CMK (cell line): ENCODE measurements at places on chromosomes 2 and 18.

GRCh38 chr2:9690252-9690651 is 59.5 kb upstream of the YWHAQ start:
- no peak for DNase-seq

GRCh38 chr2:235603659-235604058 is 109.8 kb downstream of the AGAP1 start:
- DNase-seq: no peak

DNA sequence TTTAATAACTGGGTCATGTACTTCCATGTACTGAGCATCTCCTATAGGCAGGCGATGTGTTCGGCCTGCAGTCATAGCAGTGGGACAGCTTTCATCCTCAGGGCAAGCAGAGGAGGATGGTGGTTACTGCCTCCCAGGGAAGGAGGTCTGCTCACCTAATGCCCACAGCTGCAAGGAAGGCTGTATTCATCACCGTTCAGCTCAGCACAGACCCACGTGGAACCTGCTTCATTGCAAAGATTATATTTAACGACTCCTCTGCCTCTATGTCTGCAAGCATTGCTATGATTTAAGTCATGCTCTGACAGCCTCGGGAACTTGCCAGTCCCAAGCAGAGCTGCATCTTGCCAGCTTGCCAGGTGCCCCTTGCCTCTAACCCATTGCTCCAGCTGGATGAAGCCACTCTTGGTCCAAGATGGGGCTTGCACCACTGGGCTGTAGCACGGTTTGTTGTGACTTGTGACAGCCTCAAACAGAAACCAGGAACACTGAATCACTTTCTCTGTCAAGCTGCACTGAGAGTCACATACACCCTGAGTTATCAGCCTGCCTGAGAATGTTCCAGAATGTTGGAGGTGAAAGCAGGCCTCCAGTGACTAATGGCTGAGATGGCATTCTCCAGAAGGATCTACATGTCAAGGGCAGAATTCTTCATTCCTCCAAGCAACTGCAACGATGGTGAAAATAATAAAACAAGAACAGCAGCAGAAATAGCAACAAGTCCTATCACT is 651.1 kb upstream of the ID2 start:
- no peak for DNase-seq

DNA sequence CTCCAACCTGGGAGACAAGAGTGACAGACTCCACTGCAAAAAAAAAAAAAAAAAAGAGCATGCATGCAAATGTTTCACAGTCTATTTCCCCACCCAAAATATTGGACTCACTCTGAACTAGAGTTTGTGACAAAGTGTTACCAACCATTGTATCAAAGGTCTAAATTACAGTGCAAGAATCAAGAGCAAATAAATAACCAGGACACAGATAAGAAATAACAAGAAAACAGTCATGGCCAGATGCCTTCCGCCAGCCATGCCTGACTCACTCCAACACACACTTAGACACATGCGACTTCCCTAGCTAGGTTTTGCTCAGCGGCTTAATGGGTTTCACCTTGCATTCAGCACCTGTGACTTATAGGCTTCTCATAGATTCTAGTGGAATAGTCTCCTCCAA is 62.8 kb downstream of the CYB5A start:
- DNase-seq: no peak

DNA sequence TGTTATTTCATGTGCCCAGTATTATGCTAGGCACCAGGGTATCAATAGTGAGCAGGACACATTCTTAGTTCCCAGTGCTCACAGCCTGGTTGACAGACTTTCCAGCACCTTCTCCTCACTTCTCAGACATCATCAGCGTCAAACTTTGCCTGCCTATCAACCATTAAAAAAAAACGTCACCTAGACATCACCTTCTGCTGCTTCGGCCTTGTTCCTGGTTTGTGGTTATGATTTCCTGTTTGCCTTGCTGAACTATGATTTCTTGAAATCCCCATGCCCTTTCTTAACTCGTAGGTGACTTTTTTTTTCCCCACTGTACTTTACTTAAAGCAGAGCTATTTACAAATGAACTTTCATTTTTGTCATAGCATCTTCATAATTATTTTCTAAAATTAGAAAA is 60.4 kb upstream of the NABP1 start:
- no peak for DNase-seq

- DNase-seq: no peak
These were observed 14.4 kb downstream of the FMNL2 start for GRCh38 chr2:152349416-152349815.

- no peak for DNase-seq
These were observed 351.4 kb upstream of the CWC22 start for GRCh38 chr2:180358458-180358857.

GRCh38 chr2:24707143-24707542 is 86.0 kb downstream of the PTRHD1 start:
- DNase-seq: no peak

- DNase-seq: no peak
These were observed 4.8 kb upstream of the ASXL3 start for GRCh38 chr18:33573193-33573592.

GRCh38 chr2:159736048-159736447 is 23.7 kb downstream of the MARCHF7 start:
- DNase-seq: no peak

GRCh38 chr2:72155151-72155550 is 7.5 kb upstream of the CYP26B1 start:
- DNase-seq: no peak

- peak; percentile 84 for DNase-seq
These were observed 821 bp upstream of the CHRNG start for GRCh38 chr2:232538671-232539070.

DNA sequence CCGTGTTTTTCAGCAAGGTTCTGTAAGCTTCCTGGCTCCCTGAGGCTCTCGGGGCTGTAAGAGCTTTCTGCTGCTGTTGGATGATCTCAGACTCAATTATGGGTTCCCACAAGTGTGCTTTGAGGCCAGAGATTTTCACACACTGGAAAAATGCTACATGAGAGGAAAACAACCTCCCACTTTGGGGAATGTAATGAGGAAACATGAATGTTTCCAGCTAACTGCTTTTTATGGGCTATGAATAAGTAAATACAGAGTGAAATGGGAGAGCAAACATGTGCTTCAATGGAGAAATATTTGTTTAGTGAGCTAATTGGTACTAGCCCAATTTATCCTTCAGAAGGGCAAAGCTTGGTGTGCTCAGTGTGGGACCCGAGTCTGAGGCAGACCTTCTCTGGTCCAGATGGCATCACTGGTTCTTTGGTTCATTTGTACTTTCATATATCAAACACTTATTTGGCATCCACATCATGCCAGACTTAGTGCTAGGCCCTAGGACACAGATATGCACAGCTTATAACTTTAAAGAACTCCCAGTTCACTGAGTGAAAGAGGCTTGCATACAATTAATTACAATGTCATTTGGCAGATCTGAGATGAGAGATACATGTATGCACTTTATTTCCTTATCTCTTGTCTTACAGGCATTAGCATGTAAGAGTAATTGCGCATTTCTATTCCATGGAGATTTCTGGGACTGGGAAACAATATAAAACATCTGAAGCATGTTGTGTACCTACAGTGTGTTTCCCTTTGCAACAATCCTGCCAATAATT is 248.8 kb downstream of the RDH14 start:
- DNase-seq: no peak

GRCh38 chr2:26141145-26141769 is 31.6 kb upstream of the GAREM2 start:
- no peak for DNase-seq

GRCh38 chr18:45103319-45104048 is 422.8 kb downstream of the SETBP1 start:
- no peak for DNase-seq

GRCh38 chr2:26723991-26724750 is 31.6 kb downstream of the KCNK3 start:
- DNase-seq: no peak

DNA sequence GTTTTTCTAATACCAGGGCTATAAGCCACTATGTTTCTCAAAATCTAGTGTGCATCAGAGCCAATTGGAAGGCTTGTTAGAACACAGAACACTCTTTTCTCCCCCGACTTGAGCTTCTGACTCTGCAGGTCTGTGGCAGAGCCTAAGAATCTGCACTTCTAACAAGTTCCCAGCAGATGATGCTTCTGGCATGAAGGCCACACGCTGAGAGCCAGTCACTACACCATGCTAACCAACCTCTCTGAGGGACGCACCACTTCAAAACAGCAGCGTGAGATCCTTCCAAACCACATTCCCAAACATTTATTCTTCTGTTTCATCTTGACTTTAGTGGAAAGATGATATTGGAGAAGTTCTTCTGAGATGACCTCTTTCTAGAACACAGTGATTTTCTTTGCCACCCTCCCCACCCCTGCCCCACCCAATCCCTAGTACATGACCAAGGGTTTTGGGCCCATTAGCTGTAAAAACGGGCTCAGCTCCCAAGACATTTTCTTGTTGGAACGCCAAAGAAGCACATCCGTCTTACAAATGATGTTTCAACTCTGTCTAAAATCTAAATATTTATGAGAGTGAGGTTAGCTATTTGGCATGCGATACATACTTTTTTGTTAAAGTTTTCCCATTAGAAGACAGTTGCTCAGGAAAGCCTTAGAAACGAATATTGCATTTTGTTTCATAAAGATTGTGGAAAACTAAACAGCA is 391.9 kb downstream of the TMEM182 start:
- DNase-seq: no peak

- no peak for DNase-seq
These were observed 88.9 kb upstream of the CYP26B1 start for GRCh38 chr2:72236445-72237067.

DNA sequence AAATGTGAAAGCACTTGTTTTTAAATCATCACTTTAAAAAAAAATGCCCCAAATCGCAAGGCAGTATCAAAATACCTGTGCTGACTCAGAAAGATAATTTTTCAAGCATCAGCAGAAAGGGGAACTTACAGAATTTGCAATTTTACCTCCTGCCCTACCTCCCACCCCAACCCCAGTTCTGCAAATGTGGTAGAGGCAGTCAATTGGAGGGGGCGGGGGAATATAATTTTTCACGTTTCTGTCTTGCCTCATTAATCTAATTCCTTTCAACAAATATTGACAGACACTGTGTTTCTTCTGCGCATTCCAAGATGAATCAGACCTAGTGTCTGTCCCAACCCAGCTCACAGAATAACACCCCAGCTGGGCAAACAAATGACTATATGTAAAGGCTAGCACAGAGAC is 76.8 kb downstream of the ALPK2 start:
- no peak for DNase-seq

- DNase-seq: peak; percentile 27
These were observed 72.5 kb downstream of the NFATC1 start for GRCh38 chr18:79468119-79468789.

GRCh38 chr18:470661-471501 is 29.6 kb downstream of the COLEC12 start:
- DNase-seq: no peak

GRCh38 chr2:199278099-199278498 is 179.6 kb downstream of the SATB2 start:
- no peak for DNase-seq

DNA sequence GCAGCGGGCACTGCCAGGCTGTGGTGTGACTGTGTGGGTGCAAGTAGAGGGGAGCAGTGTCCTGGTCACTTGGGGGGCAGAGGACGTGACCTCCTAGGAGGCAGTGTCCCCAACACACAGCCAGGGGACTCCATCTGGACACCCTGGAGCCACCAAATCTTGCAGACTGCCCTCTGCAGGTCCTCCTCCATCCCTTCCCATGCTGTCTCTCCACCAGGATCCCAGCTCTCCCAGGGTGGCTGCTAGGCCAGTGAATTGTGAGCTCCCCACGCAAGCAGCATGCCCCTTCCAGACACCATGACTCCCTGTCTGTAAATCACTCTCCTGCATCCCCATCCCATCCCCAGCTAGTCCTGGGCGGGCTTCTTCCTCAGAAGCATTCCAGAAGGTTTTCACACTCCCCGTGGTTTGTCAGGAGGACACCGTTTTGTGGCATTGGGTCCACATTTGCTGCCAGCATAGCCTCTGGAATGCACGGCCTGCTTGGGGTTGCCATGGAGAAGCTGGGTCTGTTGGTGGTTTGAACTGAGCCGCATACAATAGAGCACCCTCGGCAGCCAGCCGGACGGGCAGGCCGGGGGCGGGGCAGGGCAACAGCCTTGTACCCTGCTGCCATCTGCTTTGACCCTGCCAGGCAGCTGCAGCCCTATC is 210.7 kb downstream of the KLHL29 start:
- DNase-seq: no peak

DNA sequence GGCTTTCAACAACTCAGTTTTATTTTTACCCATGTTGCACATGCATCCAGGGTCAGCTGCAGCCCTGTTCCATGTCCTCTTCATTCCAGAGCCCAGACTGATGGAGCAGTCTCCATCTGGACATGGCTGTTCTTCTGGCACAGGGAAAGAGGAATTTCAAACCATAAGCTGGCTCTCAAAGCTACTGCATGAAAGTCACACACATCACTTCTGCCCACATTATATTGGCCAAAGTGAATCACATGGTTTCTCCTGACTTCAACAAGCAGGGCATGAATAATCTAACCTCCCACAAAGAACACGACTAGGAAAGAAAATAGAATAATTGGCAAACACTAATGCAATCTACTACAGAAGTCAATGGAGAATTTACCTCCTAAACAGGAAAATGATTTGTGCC is 94.2 kb downstream of the FTCDNL1 start:
- DNase-seq: no peak
